ENCODE measurements at places on chromosomes 7 and 10.

- no peak for DNase-seq
These were observed 13.1 kb downstream of the SDHAF3 start for GRCh38 chr7:97130417-97131139.

DNA sequence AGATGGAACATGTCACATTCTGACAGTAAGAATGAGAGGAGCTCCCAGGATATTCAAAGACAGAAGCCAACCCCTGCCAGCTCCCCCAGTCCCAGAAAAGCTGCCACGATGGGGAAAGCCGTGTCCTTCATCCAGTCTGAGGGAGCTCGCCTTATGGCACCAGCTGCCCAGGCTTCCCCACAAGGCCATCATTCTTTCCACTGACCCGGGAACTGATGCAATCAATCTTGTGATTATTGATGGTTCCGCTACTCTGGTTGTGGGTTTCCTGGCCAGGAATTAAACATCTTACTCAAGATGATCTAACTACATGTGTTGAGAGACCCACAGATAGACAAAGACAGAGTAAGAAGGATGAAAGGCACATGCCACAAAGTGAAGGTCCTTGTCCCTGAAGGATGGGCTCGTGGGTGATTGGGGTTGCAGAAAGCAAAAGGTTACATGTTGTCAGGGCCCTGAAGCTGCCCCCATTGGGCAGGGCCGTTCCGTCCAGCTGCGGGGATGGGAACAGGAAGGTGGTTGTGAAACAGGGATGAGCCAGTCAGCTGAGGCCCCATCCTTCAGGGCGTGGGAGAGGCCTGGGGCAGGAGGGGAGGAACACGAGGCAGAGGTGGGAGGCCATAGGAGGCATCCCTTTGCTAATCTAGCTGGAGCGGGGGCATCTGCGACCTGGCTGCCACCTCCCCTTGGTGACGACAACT lies 127.6 kb downstream of the OAT start:
- DNase-seq, result no peak

DNA sequence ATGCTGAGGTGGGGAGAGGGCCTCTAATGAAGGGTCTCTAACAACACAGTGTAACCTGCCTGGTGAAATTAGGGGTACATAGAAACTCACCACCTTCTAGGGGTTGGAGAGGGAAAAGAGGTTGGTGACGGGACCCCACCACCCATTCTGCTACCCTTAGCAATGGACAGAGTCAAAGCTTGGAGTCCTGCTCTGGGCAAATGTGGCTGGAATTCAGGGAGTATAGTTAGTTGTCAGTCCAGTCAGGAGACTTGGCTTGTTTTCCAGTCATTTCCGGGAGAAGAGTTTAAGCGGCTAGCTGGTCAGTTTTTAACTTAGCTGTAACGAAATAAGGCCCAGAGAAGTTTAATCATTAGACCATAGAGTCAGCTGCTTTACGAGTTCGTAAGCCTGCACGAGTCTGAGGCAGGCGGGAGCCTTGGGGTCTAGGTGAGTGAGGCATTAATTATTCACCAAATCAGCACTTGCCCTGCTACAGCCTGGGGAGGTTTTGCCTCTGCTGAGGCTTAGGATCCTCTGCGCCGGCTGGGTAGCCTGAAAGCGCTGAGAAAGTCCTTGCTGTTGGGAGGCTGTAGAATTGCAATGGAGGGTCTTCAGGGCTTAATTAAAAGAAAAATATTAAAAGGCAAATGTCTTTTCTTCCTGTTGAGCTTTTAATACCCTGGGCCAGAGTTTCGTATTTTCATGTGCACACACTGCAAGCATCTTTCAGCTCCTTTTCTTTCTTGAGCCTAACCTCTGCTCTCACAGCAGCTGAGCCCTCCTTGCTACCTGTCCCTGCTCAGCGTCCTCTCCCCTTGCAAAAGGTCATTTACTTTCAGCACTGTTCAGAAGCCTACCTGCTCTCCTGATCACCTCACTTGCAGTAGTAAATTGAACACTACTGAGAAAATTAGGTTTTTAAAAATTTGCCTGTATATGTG lies 1.5 kb upstream of the LAMB1 start:
- peak; percentile 53 for DNase-seq

GRCh38 chr7:146660839-146661238 lies 544.2 kb downstream of the CNTNAP2 start:
- DNase-seq, result no peak

- DNase-seq, result no peak
These were observed 113.1 kb upstream of the RNF32 start for GRCh38 chr7:156527458-156527890.

GRCh38 chr7:149245244-149245643 lies 5.8 kb downstream of the ZNF212 start:
- DNase-seq, result no peak

DNA sequence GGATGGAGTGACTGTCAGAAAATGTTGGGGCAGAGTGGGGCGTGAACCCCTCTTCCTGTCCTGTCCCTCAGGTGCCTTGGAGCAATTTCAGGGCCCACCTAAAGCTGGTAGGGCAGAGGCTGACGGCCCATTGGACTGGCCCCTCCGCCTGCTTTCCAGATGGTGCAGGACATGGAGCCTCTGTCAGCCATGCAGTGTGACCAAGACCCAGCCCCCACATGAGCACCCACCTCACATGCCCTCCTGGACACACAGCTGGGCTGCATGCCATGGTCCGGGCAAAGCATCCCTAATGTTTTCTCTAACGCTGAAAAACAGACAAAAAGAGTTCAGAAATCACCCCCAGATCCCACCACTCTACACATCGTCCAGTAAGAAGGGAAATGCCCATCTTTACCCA lies 51.3 kb upstream of the PSAP start:
- no peak for DNase-seq

- DNase-seq, result no peak
These were observed 118.3 kb downstream of the KLF6 start for GRCh38 chr10:3666525-3667302.

- DNase-seq, result no peak
These were observed 401.3 kb downstream of the DNAJB6 start for GRCh38 chr7:157738066-157738460.

- DNase-seq, result no peak
These were observed 57.3 kb downstream of the REEP3 start for GRCh38 chr10:63578501-63578900.

GRCh38 chr7:111832174-111832573 lies 269.9 kb upstream of the IMMP2L start:
- no peak for DNase-seq

DNA sequence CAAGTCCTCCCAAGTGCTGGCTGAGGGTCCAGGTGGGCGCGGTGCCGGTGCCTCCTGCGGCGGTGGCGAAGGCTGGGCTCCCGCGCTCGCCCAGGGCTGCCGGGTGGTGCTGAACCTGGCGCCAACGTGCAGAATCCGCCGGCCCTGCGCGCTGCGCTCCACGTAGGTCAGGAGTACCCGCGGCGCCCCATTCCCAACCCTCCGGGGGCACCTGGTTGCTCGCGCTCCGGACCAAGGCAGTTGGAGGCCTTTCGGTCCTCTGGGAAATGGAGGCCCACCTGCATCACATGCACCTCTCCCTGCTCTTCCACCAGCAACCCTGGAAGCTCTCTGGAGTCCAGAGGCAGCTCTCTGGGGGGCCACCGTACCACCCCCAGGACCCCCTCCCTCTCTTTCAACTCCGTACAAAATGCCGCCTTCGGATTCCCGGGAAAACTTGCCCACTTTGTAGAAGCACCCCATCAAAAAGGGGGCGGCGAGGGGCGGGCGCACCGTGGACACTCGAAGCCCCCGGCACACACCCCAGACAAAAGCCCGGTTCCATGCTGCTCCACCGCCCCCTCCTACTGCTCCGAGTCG lies 745 bp downstream of the SLC16A9 start:
- peak; percentile 27 for DNase-seq

DNA sequence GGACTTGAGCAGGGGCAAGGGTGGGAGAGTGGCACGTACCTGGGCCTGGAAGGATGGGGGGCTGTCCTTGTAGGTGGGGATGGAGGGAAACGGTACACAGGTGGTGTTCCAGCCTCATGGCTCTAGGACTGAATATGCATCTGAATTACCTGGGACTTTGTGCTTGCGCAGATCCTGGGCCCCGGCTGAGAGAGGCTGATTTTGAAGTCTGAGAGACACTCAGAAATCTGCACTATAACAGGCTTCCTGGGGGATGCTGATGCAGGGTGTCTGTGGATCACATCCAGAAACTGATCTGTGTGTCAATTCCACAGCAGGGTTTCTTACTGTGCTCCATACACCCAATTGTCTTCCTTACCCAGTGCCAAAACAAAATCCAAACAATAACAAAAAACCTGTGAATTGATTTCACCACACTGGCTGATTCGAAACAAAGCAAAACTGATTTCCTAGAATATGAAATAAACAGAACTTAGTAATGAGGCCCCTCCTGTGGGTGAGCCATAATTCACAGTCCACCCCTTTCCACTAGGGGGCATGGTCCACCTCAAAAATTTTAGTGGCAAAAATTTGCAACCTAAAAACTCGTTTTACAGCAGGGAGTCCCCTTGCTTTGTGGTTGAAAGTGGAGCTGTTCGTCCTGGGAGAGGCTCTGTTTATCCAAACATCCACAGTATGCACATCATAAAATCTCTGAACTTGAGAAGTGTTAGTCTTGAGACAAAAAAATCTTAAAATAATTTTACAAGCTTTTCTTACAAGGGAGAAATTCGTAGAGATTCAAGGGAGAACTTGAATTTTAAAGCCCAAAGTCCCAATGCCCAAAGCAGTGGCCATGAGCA lies 32.0 kb upstream of the PLEKHA1 start:
- peak; percentile 81 for DNase-seq

DNA sequence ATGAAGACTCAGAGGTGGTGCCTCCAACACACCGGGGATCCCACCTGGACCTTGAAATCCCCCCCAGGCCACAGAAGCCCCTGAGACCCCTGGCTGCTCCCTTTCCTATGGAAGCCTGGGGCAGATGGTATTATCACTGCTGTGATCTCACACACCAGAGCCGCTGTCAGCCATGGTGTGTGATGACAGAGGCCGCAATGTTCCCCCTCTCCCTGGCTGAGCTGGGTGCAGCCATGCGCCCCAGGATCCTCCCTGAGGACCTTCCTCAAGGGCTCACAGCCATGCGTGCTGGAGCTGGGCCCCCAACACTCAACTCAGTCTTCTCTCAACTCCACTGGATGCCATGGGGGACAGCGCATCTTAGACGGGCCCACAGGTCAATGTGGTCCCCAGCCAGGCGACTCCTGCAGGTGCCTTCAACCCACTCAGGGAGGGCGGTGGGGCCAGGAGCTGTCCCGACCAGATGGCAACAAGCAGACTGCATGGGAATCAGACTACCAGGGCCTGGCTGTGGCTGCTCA lies 44.9 kb downstream of the VIPR2 start:
- DNase-seq, result no peak

- no peak for DNase-seq
These were observed 814.6 kb upstream of the AUTS2 start for GRCh38 chr7:68783684-68784083.

GRCh38 chr7:155262031-155262430 lies 35.6 kb upstream of the INSIG1 start:
- no peak for DNase-seq

- no peak for DNase-seq
These were observed 181.7 kb downstream of the ST7 start for GRCh38 chr7:117134889-117135552.

DNA sequence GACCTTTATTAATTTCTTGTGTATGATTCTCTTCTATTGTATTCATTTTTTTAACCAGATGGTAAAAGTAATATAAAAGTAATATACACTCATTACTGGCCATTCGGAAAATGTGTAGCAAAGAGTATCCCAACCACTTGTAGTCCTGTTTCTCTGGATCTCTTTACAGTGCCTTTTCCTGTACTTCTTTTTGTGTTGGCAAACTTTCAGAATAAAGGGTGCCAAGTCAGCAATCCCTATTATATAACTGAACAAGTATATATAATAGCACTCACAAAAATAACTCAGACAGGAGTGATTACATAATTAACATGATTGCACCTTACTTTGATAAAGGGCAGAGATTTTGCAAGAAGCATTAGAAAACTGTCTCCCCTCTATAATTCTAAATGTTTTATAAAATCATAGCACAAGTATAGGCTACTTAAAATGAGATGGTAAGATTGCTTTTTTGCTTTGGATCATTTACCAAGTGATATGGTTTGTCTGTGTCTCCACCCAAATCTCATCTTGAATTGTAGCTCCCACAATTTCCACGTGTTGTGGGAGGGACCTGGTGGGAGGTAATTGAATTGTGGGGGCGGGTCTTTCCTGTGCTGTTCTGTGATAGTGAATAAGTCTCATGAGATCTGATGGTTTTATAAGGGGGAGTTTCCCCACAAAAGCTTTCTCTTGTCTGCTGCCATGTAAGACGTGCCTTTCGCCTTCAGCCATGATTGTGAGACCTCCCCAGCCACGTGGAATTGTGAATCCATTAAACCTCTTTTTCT lies 41.5 kb upstream of the EPC1 start:
- DNase-seq, result no peak

- DNase-seq, result no peak
These were observed 325.4 kb upstream of the SEMA3C start for GRCh38 chr7:81244224-81244623.

- DNase-seq, result no peak
These were observed 36.1 kb upstream of the ARMC3 start for GRCh38 chr10:22891797-22892196.

GRCh38 chr10:113681533-113682470 lies 2.1 kb downstream of the CASP7 start:
- DNase-seq, result no peak

DNA sequence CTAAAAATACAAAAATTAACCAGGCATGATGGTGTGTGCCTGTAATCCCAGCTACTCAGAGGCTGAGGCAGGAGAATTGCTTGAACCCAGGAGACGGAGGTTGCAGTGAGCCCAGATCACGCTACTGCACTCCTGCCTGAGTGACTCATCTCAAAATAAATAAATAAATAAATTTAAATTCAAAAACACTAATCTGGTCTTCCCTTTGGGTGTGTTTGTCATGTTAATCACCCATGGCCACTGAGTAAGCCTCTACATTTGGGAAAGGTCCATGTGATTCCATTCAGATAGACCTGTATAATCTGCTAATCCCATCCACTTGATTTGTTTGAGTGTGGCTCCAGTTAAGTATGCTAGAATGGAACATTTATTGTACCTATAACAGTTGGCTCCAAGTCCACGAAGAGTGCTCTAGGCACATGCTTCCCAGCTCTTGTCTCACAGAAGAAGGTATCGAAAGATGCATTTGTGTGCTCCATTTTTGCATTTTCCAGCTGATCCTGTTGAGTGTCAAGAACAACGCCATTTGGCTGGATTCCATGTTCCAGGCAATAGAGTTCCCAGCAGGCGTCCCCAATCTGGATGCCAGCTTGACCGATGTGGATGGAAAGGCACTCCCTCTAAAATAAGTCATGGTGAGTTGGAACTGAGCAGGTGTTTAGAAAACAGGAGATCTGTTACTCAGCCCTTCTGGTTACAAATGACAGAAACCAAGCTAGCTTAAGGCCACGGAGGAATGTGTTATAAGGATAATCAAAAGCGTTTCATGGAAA lies 4.0 kb downstream of the TUBAL3 start:
- no peak for DNase-seq

- no peak for DNase-seq
These were observed 19.9 kb upstream of the TRUB1 start for GRCh38 chr10:114917927-114918672.

DNA sequence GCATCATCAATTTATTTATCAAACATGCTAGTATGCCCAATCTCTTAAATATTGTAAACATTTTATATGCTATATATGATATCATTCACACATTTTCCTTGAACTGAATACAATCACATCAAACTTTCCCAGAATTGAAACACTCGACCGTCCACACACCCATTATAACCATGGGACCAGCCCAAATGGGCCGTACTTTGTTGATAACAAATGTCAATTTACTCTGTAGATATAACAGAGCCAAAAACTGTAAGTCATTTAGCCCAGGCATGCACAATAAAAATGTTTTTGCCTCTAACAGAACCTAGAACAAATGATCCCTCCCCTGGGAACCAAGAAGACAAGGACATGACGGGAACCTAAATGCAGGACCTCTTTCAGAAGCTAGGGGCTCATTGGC lies 683 bp upstream of the ANKRD22 start:
- DNase-seq, result no peak

All from AG20443 (cell line).